Stimulated activated CD4-positive, alpha-beta T cell treated with anti-CD3 and anti-CD28 coated beads, TNF-alpha, amount 100 ng/mL, for 48 hours (primary cell): ENCODE measurements at places on chromosomes 7 and 10.

DNA sequence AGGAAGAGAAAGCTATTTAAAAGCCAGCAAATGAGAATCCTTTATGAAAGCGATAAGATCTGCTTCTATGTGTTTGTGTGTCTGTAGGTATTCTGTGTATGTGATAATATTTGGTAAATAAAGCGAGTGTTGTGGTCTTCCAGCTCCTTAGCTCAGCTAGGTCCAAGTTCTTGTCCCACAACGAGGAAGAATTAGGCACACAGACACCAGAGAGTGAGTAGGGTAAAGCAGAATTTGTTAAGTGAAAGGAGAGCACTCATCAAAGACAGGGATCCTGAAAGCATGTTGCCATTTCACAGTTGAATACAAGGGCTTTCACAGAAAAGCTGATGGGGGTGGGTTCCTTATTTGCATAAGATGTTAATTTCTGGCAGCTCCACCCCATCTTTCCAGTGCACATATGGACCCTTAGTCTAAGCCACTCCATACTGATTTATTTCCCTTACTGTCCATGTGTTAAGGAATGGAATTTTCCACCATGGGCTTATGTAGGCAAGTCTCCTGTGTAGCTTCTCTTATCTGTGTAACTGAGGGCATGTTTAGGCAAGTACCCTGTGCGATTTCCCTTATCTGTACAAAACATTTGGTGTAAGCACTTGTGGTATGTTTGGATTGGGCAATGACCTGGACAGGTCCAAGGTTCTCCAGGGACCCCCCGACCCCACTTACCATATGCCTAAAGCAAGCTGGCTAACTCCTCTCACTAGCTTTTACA is 165.9 kb upstream of the VIPR2 start:
- no peak for DNase-seq

DNA sequence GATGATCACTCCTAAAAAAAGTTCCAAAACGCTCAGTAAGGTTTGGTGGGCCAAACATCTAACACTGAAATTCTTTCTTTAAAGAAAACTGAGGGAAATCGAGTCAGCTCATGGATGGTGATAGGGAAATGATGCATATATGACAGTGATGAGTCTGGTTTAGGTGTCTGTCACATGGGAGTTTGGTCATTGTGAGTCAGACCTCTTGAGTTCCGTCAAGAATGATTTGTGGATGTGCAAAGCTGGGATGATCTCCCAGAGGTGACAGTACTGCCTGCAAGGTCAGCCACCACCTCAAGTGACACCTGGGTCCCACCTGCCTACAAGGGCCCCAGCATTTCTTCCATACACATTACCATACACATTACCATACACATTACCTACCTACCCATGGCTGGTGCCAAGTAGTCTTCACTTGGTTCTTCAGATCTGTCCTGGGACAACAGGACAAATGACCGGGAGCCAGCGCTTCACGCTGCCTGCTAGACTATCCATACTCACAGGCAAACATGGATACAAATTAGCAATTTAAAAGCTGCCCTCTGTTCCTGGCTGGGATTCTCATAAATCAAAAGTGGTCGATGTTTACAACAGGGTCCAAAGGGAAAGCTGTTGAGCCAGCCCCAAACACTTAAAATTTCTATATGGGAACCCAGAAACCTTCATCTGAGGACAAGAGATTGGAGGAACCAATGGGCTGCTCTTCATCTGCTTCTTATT is 128.4 kb downstream of the ADAM12 start:
- DNase-seq, result no peak

DNA sequence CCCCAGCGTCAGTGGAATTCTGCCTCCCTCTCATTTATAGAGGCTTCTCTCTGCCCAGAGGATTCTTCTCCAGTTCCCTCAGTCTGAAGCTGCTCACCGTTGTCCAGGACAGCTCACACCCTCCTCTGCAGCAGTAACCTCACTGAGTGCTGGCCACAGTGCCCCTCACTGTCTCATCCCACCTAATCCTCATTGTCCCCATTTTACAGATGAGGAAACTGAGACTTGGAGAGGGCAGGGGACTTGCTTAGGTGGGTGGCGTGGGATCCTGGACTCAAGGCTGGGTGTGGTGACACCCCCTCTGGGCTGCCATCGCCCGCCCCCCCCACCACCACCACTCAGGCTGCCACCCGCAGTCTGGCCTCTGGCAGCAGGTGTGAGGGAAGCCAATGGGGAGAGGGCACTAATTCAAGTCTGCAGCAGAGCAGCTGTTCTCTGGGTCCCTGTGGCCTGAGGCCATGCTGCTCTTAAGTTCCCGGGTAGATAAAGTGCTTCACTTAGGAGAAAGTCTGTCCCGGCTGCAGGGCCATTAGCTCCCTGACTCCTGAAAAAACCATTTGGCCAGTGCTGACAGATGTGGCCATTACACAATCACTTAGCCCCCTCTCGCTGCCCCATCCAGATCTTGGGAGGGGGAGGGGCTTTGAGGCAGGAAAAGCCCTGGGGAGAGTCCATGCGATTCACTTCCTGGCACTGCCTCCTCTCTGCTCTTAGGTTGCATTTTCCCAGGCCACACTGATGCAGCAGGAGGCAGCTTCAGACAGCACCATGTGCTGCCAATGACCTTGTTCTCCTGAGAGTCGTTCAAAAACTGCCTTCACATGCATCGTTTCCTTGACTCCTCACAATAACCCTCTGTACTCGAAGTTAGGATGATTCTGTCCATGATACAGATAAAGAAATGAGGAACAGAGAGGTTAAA is 36.3 kb downstream of the DRGX start:
- DNase-seq, result no peak

DNA sequence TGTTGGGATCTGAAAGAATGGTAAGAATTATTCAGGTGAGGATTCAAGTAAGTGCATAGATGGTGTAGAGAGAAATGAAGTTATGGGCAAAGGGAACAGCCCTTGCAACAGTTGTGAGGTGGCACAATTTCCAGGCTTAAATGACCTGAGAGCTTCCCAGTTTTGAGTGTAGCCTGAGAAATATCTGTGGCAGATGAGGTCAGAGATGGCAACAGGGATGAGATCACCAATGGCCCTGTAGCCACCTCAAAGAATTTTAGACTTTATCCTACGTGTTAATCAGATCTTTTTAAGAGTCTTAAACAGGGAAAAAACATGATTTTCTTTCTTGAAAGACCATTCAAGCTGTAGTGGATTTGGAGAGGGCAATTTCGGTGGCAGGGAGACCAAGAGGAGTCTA is 1.9 kb upstream of the NRF1 start:
- no peak for DNase-seq

- no peak for DNase-seq
Measured at GRCh38 chr10:49351669-49352068, 44.2 kb downstream of the DRGX start.

GRCh38 chr10:93080350-93081046 is 6.8 kb downstream of the CYP26A1 start:
- DNase-seq, result no peak

- DNase-seq, result no peak
Measured at GRCh38 chr10:88131511-88132139, 268.2 kb downstream of the PTEN start.

- DNase-seq, result no peak
Measured at GRCh38 chr7:104035351-104035750, 45.9 kb upstream of the RELN start.

- DNase-seq, result no peak
Measured at GRCh38 chr7:138907201-138907847, 73.9 kb downstream of the KIAA1549 start.

GRCh38 chr10:59373071-59373470 is 10.7 kb upstream of the FAM13C start:
- no peak for DNase-seq

DNA sequence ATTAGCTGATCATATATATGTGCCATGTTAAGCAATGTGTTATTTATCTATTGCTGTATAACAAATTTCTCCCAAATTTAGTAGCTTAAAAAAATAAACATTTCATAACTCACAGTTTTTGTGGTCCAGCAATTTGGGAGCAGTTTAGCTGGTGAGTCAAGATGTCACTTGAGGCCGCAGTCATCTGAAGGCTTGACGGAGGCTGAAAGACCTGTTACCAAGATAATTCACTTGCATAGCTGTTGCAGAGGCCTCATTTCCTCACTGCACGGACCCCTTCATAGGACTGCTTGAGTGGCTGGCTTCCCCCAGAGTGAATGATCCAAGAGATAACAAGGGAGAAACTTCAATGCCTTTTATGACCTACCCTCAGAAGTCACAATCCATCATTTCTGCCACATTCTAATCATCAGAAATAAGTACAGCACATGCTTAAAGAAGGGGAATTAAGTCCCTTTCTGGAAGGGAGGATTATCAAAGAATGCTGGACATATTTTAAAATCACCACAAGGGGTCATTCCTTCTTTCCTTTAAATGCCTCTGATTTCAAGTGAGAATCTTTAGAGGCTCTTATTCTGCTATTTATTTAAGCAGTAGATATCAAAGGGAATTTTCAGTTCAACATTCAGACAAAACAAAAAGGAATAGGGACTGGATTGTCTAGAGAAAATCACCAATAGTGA is 10.5 kb upstream of the SRPK2 start:
- no peak for DNase-seq
